ENCODE measurements at places on chromosomes 16 and 17.

GRCh38 chr16:85878875-85879274 lies 20.1 kb upstream of the IRF8 start:
- peak; percentile 55 for DNase-seq

DNA sequence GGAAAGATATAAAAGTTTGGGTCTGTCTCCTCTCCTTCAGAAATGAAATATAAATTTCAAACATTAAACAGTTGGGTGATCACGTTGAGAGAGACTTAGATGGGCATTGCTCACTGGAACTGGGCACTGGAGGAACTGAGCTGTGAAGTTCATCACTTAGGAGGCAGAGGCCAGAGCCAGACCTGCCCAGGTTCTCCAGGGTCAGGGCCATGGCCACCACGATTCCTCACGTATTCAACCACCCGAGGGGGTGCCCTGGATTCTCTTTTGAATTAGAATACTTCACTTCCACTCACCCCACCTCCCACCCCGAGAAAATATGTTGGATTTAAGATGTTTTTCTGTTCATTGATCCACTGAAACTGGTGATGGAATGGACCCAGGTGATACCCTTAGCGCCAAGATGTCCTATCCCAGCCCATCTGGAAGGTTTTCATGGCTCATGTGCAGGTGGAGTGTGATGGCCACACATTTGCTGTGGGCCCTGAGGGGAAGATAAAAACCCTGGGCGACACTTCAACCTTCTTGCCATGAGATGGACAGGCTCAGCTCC lies 6.1 kb downstream of the PRR29 start:
- no peak for DNase-seq

DNA sequence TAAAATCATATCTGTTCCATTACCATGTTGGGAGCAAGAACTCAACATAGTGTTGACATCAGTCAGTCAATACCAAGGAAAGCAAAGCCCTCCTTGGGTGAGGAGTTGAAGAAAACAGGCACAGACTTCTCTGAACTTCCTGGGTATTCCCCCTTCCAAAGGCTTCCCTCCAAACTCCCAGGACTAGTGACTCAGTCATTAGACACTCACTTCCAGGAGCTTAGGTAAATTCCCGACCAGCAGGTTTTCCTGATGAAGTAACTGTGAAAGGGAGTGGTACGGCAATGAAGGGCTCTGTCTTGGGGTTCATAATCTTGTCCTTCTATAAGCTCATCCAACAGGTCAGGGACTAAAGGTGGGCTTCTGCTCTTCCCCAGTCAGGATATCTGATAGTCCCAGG lies 293.8 kb upstream of the AXIN2 start:
- DNase-seq = peak; percentile 47

- DNase-seq = no peak
Observed at GRCh38 chr16:27736431-27736830, 186.5 kb downstream of the KATNIP start.

GRCh38 chr17:55883149-55883548 lies 132.3 kb downstream of the PCTP start:
- no peak for DNase-seq

DNA sequence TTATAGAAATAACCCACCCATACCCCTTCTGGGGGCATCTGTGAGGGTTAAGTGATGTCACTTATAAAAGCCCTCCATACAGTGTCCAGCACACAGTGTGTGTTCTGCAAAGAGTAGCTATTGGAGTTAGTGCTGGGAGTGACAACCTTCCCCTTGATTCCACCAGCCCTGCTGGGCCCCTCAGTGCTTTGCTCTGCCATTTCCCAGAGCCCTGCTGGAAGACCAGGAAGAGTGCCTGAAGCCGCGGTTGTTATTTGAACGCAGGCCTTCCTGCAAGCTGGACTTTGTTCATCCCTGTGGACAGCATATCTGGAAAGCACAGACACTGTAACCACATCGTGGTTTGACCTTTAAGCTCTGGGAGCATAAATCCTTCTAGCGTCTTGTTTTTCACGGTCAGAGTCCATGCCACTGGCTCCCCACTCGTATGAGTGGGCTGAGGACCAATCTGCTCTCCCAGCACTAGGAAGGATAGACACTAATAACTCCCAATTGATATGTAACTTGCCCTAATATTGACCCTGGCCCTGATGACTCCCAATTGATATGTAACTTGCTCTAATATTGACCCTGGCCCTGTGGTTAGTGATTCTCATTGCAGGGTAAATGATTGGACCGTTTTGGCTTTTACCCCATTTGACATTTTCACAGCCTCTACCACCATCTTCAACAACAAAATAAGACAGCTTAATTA lies 297.1 kb upstream of the MAF start:
- no peak for DNase-seq

GRCh38 chr17:65243838-65244625 lies 106.9 kb downstream of the RGS9 start:
- peak; percentile 63 for DNase-seq

DNA sequence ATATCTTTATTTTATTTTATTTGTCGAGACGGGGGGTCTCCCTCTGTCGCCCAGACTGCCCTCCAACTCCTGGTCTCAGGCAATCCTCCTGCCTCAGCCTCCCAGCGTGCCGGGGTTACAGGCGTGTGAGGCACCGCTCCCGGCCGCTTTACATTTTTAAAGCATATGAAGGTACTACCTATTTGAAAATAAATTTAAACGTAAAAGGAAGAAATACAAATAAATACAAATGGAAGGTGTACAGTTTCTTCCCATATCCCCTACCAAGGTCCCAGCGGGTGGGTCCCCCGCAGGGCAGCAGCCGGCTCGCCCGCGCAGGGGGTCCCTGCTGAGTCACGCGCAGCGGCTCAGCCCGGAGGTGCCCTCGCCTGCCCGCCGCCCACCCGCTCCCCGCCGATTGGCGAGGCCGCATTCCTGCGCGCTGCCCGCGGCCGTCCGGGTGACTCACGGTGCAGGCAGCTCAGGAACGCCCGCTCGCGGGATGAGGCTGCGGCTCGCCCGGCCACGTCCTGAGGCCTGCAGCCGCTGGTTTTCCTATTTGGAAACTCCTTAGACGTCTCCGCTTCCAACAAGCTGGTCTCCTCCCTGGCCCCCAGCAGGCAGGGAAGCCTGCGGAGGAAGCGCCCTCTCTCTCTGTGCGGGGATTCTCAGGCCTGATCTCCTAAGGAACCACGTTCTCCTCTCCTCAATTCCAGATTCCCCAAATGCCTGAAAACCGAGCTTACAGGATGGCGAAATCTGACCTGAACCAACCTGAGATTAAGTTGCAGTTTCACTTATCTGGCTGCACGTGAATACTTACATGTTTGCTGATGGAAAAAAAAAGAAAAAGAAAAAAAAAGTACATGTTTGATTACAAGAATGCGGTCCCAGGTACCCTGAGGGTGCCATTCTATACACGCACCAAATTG lies 54.8 kb upstream of the MAP3K14 start:
- peak; percentile 96 for DNase-seq

DNA sequence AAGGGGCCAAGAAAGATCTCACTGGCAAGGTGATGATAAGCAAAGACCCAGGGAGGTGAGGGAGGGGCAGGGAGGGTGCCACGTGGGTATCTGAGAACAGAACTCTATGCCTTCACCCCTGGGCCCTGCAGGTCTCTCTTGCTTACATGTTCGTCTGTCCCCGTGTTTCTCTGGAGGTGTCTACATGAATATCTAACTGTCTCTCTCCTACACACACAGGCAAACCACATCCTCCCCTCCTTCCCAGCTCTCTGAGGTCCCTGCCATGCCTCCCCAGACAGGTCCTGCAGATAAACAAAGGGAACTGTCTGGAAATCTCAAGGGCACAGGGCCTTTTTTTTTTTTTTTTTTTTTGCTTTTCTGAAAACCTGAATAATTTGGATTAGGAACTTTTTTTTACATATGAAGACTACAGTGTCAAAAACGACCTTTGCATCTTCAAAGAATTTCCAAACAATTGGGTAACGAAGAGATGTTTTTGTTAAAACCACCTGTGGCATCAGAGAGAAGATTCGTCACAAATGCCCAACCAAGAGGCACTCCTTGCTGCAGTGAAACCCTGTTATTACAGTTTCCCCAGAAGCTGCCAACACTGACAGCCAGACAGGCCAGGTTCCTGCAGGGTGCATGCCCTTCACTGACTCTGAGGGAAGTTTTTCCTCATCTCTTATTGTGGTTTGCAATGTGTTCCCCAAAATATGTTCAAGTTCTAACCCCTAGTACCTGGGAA lies 17.8 kb downstream of the PLLP start:
- DNase-seq = no peak

GRCh38 chr16:24418733-24419132 lies 120.6 kb upstream of the RBBP6 start:
- DNase-seq = no peak

DNA sequence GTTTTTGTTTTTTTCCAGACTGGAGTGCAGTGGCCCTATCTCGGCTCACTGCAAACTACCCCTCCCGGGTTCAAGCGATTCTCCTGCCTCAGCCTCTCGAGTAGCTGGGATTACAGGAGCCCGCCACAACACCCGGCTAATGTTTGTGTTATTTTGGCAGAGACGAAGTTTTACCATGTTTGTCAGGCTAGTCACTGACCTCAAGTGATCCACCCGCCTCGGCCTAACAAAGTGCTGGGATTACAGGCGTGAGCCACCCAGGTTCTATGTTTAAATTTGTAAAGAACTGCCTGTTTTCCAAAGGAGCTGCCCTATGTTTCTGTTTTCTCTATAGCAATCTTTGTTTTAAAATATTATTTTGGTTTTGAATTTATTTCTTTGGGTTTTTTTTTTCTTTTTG lies 13.8 kb upstream of the C16orf87 start:
- DNase-seq = no peak

GRCh38 chr16:10876799-10877341 lies at the start of gene CIITA:
TSS of gene CIITA (plus strand) at chr16:10877202. CDS start at chr16:10877331, 129 bp downstream.
- peak; percentile 86 for DNase-seq

- no peak for DNase-seq
Observed at GRCh38 chr16:65316808-65317207, 194.9 kb upstream of the CDH11 start.

DNA sequence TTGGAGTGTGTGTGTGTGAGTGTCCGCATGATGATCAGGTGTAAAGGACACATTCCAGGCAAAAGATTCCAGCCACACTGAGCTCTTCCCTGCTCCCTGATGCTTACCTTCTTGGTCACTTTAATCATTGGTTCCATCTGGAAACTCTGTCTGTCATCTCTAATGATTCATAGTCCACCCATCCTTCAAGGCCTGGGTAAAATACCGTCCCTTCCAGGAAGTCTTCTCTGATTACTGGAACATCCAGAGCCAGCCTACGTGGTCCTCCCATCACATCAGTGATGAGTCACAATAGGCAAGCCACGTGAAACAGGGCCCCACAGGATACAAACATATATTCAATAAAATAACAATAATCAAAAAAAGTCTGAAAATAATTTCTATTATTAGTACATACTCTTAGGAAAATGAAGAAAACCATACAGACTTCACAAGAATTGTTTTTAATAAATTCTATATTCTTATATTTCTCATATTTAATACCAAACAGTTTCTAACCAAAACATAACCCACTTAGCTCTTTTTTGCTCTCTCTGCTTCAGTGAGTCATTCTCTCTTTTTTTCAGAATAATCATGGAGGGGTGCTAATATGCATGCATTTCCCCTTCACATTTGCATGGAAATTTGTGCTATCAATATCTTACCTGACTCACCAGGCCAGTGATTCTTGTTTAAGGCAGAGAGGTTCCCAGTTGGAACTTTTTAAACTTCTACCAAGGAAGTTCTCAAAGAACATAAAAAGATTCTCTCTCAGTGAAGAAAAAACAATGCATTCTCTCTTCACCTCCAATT lies 263.2 kb downstream of the TOX3 start:
- no peak for DNase-seq

GRCh38 chr17:6079960-6080359 lies 9.8 kb downstream of the WSCD1 start:
- no peak for DNase-seq

DNA sequence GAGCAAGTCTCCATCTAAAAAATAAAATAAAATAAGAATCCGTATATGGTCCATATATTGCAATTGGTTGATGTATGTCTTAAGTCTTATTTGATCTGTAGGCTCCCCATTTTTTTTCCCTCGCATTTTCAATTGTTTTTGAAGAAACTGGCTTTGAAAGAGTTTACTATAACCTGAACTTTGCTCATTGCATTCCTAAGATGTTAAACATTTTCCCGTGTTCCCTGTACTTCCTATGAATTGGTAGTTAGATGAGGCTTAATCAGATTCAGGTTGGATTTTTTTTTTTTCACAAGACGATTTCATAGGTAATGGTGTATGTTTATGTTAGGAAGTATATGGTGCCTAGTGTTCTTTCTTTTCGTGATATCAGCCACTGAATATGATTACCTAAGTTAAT lies 3.3 kb downstream of the LRRC36 start:
- DNase-seq = no peak

DNA sequence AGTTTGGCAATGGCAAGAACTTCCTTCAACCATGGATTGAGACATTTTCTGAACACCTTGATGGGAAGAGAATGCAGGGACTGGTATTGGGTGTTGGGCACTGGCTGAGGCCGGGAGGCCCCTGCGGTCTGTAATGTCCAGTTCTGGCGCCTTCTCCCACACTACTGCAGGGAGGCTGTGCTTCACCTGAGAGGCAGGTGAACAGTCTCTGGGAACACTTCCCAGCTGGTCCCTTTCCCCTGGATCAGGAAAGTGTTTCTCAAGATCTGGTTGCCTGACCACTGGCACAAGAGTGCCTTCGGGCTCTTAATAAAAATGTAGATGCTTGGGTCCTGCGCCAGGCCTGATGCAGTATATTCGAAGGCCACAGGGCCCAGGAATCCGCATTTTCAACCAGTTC lies 28.5 kb upstream of the NAT9 start:
- DNase-seq = no peak

Data from H54 (cell line).